ENCODE measurements at places on chromosomes 6 and 20.

- no peak for DNase-seq
These were observed 192.1 kb downstream of the SAMD5 start for GRCh38 chr6:147700436-147701209.

DNA sequence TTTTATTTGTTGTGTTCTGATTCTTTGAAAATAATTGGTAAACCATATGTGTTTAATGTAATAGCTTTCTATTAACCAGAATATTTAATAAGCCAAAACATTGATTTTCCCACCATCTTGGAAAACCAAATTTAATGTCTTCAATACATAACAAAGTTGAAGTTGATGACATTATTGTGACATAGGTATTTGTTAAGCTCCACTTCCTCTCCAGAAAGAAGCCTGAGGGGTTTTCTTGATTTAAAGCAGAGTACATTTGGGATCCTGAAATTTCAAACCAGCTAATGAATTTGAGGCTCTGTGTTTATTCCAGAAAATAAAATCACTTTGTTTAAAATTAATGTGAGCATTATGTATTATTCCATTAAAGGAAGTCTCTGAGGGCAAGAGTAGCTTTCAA, 106.3 kb downstream of the PERP start:
- no peak for DNase-seq

DNA sequence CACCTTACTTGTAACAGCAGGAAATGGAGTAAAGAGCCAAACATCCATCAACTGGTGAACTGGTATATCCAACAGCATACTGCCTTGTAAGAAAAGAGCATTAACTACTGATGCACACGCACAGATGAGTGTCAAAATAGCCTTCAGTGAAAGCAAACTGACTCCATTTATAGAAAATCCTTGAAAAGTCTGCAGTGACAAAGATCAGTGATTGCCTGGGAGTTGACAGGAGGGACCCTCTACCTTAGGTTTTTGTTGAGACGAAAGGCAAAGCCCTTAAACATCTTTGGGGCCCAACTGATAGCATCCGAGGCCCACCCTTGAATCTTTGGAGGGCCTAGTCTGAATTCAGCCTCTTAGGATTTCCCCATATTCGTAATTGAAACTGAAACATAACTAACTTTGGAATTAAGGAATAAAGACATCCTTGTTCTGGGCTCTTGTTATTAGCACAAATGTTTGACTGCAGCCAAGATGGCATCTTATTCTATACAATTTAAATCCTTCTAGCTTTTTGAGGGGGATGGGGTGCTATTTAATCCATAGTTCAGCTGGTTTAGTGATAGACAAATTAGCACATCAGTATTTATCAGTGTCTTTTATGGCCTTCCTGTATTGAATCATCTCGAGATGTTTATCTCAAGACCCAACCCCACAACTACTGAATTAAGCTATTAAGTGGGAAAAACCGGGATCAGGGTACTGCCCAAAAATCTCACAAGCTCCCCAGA, 13.0 kb downstream of the FBXO5 start:
- DNase-seq = no peak

- DNase-seq = no peak
These were observed 125.1 kb downstream of the PDE7B start for GRCh38 chr6:135976585-135976984.

- no peak for DNase-seq
These were observed 129.3 kb downstream of the CD83 start for GRCh38 chr6:14246876-14247275.

- no peak for DNase-seq
These were observed 5.1 kb downstream of the RING1 start for GRCh38 chr6:33213166-33213988.

DNA sequence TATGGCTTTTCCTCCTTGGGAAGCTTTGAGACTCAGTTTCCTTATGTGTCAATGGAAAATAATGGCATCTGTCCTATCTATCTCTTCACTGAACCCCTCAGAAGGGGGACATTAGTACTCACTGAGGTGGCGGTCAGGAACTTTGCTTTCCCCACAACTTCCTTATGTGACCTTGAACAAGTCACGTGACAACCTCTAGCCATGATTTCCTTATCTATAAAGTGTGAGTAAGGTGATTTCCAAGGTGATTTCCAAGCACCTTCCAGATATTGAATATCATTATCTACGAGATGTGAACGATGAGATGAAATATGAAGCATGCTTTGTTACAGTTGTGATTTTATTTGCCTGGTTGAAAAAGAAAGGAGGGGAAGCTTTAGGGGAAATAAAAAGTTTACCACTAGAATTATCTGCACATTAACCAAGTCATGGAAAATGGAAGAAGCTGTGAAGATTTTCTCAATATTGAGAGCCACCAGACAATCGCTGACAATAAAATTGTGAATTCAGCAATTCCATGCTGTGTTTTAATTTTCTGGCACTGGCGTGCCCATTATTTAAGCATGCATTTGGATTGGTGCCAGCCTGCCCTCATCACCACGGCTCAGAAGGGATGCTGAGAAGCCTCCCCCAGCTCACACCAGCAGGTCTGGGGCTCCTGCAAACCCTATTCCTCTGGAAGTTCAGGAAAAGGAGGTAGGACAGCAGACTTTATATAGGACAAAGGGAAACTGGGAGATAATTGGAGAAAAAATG, 255.3 kb downstream of the CD83 start:
- DNase-seq = no peak

DNA sequence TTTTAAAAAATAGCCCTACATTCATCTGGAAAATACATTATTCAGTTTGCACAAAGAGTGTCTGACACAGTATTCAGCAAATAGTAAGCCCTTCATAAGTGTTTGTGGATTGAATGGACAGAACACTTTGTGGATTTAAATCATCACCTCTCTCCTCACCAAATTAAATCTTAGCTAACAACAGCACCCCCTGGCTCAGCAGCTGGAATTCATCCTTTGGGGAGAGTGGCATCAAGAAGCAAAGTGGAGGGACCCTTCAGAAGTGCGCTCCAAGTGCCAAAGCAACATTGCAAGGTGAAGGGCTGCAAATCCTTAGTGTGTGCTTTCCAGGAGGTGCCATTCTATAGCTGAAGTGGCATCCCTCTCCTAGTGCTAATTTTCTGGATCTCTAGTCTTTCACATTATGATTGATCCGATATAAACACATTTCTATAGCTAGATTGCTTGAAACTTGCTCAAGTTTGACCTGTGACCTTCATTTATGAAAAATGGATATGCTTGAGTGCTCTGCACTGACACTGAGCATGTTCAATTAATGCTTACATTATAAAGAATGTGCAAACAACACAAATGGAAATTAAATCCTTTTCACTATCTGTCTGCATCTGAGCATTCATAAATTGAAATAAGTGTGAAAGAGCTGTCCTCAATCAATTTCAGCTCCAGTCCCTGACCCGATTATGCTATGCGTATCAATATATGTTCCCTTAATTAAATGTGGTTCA, 891.7 kb downstream of the C6orf118 start:
- no peak for DNase-seq

DNA sequence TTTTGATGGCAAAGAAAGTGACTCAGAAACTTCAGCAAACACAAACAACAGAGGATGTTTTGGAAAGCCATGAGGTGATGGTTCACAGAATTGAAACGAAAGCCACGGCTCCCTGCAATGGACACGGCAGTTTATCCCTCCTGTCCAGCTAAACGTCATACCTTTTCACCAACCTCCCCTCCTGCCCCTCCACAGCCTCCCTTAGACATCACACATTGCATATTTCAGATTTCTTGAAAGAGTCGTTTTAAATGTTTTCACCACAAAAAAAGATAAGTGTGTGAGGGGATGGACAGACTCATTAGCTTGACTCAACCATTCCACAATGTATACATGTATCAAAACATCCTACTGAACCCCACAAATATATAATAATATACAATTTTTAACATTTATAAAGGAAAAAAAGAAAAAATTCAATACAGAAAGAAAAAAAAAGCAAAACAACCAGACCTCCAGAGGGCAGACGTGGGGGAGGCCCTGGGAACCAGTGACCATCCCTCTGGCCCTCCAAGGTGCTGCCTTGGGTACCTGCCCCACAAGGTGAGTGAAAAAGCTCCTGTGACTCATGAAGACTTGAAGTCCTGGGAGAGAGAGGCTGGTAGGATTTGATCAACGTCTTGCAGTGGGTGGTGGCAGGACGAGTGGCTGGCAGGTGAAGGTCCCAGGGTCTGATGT, 117.2 kb upstream of the THBS2 start:
- no peak for DNase-seq

- DNase-seq = no peak
These were observed 139.7 kb downstream of the SYNDIG1 start for GRCh38 chr20:24608926-24609667.

DNA sequence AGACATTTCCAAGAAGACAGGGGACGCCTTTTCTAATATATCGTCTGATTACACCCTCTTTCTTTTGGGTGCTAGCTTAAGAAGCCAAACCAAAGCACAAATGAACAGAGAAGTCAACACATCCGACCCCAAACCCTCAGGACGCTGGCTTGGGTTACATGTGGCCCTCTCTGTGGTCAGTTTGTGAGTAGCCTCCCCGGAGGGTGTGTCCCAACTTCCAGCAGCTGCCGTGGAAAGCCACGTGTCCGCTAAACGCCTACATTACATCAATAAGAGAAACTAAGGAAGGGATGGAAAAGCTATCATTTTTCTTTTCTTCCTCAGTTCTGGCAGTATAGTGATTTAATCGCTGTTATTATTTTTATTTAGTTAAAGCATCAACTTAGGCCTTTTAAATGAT, 487 bp upstream of the BMP6 start:
- no peak for DNase-seq

- no peak for DNase-seq
These were observed 1.8 kb downstream of the PAX1 start for GRCh38 chr20:21707267-21707666.

- no peak for DNase-seq
These were observed 1.3 kb downstream of the EPB41L2 start for GRCh38 chr6:131061751-131062119.

DNA sequence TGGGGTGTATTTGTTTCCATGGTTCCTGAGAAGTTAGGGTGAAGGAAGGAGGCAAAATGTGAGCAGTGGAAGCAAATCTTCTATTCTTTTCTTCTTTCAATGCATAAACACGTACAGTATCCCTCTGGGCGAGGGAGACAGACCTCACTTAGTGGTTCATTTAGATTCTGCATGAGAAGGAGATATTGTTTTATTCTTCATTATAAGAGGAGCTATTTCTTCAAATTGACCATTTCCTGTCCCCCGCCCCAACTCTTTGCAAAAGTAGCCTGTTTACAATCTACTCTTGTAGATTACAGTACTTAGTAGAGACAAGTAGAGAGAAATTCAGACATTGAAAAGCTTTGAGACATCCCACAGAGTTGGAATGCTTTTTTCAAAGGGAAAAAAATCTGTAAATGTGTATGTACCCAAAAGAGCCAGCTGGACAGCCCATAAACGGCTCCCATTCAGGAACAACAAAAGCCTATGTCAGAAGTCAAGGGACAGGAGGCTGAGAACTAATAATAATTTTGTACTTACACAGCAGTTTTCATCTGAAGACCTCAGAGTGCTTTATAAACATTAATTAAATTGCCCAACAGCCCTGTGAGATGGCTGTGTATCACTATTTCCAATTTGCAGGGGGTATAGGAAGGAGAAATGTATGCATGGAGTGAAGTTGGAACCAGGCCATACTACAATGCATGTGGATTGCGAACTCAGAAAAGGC, 23.9 kb downstream of the CD83 start:
- DNase-seq = no peak

DNA sequence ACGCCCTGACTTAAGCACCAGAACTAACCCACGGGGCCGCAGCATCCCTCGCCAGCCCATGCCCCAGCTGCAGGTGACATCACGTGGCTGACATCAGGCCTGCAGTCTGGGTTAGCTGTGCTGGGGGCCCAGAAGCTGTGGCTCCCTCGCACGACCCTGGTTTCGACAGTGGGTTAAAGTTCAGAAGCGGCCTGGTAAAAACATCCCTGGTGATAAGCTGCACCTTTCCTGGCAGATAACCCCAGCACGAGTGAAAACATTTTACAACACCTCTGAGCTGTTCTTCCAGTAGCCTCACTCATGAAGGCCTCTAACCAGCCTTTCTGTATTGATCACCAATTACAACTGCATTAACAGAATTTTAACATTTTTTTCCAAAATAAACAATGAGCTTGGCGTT, 136.4 kb upstream of the RREB1 start:
- DNase-seq = no peak

GRCh38 chr6:106564476-106564875, 64.8 kb downstream of the RTN4IP1 start:
- no peak for DNase-seq

DNA sequence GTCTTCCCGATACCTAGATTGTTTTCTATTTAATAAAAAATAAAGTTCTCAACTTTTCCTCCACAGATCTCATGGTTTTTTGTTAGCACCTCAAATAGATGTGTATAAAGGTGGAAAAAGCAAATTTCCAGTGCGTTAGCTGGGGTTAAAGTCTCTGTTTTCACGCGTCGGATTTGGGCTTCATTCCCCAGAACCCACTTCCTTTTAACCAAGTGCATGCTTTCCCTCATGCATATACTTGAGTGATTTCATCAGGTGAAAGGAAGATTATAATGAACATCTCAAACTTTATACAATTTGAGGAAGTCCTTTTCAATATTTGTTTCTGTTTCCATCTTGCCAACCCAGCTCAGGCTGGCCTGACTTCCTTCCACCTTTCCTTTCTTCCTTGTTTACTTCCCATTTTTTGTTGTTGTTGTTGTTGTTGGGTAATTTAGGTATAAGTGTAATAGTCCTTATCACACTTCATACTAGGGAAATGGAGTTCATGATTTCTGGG, 43.9 kb upstream of the GGTLC1 start:
- DNase-seq = no peak

DNA sequence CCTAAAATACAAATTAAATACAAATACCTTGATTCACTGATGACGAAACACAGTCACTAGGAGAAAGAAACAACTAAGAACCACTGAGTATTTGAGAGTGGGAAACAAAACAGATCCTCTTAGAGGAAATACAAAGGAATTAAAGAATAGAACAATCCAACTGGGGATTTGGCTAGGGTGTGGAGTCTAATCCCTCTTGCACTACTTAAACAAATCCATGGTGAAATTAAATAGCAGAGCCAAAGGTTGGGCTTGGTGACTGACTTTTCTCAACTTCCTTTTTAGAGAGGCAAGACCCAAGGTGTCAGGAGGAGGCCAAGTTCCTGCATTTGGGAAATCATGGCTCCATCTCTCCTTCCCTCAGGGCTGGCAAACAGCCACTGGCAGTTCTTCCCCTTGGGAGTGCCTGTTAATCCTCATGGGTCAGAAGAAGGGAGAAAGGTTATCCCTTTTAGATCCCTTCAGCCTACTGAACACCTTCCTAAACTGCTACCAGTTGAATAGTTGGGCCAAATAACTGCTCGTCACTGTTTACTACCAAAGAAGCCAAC, 101.2 kb upstream of the TRAF3IP2 start:
- no peak for DNase-seq

- DNase-seq = no peak
These were observed 86.1 kb downstream of the CDC5L start for GRCh38 chr6:44473393-44474189.
